GM10248 (cell line): ENCODE measurements at places on chromosomes 5 and 9.

DNA sequence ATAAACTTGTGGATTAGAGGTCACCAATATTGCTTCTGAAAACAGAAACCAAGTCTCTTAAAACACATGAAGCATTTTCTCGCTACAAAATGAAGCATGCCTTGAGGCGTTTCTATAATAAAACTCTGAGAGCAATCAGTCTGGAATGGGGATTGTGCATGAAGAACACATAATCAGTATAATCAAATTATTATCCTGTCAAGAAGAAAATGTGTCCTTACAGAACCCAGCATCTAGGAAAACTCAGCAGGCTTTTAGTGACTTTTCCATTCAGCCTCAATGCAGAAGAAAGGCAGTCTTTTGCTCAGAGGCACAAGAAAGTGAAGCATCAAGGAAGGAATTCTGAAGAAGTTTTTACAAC lies 121.9 kb downstream of the CDH18 start:
- DNase-seq, result no peak

DNA sequence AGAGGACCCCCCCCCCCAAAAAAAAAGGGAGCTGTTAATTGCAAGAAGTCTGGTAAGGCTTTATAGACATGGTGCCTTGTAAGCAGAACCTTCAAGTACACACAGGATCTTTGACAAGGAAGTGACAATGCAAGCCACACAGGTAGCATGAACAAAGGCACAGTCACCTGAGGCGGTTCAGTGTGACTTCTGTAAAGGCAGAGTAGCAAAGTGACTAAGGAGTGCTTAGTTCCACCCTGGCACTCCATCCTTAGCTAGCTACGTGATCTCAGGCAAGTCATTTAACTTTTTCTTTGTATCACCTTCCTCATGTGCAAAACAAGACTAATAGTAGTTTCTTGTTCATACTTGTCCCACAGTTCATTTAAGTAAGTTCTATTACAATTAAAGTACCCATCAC lies 282.0 kb downstream of the PRELID2 start:
- DNase-seq, result no peak

- DNase-seq, result peak; percentile 23
Observed at GRCh38 chr5:81425569-81425968, 31.6 kb upstream of the ACOT12 start.

DNA sequence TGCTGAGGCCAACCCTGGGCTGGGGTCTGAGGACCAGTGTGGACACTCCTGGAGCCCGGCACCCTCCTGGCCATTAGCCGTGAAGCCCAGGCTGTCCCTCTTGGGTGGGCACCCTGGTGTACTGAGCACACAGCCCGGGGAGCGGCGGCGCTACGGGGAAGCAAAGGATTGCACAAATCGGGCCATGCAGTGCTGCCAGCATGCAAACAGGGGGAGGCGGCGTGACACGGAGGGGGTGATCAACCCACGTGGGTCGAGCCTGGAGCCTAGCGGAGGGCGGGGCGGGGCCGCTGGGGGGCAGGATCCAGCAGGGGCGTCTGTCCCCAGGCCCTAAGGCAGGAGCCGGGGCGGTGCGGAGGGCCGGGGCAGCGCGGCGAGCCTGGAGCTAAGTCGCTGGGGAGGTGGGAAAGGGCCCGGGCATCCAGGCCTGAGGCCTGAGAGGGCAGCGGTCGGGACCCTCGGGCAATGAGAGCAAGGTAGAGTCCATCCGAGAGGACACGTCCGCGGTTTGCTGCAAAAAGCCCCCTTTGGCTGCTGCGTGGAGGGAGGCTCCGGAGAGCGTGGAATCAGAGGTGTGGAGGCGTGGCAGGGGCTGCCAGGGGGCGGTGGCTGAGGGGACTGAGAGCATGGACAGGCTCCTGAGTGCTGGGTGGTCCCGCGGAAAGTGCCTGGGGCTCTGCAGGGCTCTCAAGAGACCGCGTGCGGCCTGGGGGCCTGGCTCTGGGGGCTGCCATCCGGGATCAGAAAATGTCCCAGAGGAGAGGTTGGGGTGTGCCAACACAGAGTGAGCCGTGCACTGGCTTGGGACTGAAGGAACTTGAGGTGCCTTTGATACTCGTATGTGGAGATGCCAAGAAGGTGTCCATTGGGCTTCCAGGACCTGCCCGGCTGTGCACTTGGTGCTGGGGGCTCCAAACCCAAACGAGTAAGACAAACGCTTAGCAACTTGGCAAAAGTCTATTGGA lies 94.2 kb downstream of the BARX1 start:
- DNase-seq, result peak; percentile 13

GRCh38 chr9:134267881-134268724 lies 58.2 kb upstream of the RXRA start:
- peak; percentile 79 for DNase-seq

DNA sequence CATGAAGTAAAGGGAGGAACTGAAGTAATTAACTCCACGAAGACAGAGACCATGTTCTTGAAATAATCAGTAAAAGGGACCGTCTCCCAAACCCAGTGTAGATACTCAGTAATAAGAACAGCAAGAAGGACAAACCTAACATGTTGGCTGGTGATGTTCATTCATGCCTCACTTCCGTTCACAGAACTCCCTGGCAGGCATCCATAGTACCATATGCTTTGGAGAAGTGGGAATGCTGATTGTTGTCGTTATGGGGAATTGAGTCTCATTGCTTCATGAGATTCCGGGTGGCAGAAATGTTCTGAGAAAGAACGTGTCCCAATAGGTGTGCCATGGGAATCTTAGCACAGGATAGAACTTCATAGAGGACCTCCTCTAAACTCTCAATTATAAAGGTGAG lies 452.3 kb downstream of the ZSWIM6 start:
- no peak for DNase-seq

- DNase-seq, result no peak
Observed at GRCh38 chr5:41218929-41219657, 5.8 kb upstream of the C6 start.

DNA sequence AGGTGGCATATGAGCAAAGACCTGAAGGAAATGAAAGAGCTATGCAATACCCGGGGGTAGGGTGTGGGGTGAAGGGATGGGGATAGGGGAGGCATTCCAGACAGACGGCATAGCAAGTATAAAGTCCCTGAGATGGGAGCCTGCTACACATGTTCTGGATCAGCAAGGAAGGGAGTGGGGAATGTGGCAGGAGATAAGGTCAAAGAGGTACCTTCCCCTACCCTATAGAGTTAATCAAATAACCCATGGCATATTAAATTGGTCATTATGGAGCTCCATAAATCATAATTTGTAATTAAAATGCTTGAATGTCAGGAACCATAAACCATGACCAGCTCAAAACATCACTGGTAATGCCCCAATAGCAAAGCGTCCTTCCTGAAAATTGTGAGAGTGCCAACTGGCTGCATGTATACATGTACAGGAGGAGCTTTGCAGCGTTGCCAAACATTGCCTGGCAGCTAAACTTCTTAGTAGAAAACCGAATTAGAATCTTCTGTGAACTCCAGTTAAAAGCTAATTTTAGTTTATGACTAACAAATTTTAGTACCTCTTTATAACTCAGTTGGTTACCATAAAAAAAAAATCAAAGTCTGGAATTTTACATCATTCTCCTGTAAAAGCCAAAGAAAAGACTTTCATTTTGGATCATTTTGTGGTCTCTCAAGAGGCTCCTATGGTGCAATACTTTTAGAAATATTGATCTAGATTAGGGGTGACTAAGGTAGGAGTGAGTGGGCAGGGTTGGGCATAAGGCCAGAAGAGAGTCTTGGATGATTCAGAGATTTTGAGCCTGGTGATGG lies 4.7 kb downstream of the DNAI1 start:
- DNase-seq, result no peak

DNA sequence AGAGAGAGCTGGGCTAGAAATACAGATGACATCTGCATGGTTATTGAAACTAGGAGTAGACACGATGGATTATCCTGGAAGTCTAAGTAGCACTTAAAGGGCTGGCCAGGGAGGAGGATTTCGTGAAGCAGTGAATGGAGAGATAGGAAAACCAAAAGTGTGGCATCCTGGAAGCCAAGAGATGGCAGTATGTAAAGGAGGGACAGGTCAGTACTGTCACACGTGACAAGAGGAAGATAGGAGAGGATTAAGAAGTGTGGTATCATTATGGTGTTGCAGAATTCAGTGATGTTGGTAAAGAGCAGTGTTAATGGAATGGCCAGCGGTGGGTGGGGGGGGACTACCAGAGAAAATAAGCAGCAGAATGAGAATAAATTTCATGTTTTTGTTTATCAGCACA lies 11.7 kb downstream of the RAD23B start:
- no peak for DNase-seq

DNA sequence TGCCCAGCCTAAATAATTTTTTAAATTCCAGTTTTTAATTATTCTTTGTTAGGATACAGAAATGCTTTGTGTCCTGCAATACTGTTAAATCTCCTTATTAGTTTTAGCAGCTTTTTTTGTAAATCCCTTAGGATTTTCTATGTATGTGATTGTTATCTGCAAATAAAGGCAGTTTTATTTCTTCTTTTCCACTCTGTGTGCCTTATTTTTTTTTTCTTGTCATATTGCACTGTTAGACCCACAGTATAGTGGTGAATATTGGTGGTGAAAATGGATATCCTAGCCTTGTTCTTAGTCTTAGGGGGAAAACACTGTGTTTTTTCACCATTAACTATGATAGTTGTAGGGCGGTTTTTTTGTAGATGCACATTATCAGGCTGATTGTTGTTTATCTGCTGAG lies 11.3 kb upstream of the KIAA1958 start:
- DNase-seq, result no peak

GRCh38 chr9:112665347-112665746 lies 52.6 kb downstream of the INIP start:
- no peak for DNase-seq

DNA sequence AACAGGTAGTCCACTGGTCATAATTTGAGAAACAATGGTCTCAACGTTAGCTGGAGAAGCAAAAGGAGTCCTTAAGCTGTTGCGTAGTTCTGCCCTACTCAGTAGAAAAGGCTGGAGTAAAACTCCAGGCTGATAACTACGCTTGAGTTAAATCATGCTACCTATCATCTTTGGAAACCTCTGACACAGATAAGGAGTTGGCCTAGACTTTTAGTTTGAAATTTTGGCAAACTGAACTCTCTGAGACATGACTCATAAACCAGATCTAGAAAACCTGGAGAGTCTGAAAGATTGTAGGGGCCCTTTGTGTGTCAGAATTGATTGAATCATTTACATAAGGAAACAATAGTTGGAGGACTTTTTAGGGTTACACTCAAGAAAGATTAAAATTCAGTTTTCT lies 26.3 kb downstream of the NMUR2 start:
- no peak for DNase-seq
